Activated CD4-positive, alpha-beta memory T cell treated with anti-CD3 and anti-CD28 coated beads, Interleukin-2, amount 10 ng/mL, durations not matched to agents 7 days and 5 days (primary cell): ENCODE measurements at places on chromosomes 13 and 19. TPM values are rescaled to one million over a fixed set of nuclear protein-coding genes. Genes with fewer than 3 reads are reported as not detected.

CBLC gene
- total RNA-seq, result not detected

FREM2 gene
- not detected for total RNA-seq

FBXO27 gene
- not detected for total RNA-seq

ZNF284 gene
- 1.6 TPM for total RNA-seq

ZNF14 gene
- 8.0 TPM for total RNA-seq

GRCh38 chr19:38978326-38978689 lies 2.8 kb upstream of the FBXO17 start:
- peaks cover 29% of the 10 kb centered on the region for H3K4me1 ChIP-seq
- no peak for DNase-seq
- peaks cover 7% of the 10 kb centered on the region for H3K36me3 ChIP-seq
- H3K27me3 ChIP-seq, result peaks cover 22% of the 10 kb centered on the region
- H3K27ac ChIP-seq, result peak overlapping the region; percentile 48

DNA sequence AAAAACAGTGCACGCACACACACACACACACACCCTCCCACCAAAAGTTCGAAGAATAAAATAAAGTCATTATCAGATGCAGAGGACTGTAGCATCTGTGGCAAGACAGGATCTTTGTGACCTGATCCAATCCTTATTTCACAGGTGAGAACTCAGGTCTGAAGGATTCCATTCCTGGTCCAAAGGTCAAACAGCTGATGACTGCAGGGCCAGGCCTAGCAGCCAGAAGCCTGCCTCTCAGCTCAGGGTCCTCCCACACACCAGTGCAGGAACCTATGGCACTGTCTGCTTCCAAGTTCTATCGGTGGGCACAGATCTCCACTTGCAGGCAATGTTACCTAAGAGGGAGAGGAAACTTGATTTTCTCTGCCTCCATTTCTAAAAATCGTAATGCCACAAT lies 57.5 kb downstream of the SERP2 start:
- no peak overlapping the region for H3K4me3 ChIP-seq
- H3K27ac ChIP-seq, result no peak overlapping the region
- no peak for DNase-seq
- peaks cover 11% of the 10 kb centered on the region for H3K4me1 ChIP-seq
- no peaks in the 10 kb centered on the region for H3K36me3 ChIP-seq

DNA sequence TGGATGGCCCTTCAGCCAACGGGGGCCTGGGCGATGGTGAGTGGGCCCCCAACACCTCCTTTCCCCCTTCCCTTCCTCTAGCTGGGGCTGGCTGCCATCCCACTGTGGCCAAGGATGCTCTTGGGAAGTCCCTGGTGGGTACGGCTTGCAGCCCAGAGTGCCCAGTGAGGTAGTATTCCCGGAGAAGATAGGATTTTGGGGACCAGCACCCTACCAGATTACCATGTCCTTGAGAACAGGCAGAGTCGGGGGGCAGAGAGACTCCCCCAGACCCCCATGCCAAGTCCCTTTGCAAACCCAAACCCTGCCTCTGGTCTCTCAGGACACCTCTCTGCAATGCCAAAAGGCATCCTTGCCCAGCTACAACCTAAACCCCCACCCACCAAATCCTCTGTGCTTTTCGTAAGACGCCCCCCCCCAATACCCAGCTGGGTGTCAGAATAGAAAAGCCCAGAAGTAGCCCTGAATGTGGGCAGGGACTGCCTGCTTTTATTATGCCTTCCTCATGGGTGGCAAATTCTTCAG lies 1.7 kb downstream of the HIF3A start:
- no peak for DNase-seq
- H3K27me3 ChIP-seq, result peaks cover 22% of the 10 kb centered on the region
- H3K4me1 ChIP-seq, result no peaks in the 10 kb centered on the region
- no peak overlapping the region for H3K27ac ChIP-seq

DNA sequence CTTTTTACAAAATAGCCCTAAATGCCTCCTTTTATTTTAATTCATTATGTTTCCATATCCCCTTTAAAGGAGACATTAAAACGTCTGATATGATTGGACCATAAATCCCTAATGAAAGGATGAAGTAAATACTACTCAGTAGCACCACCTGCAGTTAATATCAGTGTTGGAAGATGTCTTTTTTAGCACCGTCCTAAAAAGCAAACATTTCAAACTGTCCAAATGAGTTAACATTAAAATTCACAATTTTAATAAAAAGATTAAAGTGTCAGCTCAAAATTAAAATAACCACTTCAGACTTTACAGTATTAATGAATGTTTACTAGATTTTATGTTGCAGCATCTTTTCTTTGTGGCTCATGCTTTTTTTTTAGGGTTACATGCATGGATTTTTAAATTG lies 12.3 kb downstream of the ZNF507 start:
- H3K27ac ChIP-seq, result no peak overlapping the region
- H3K36me3 ChIP-seq, result peaks cover 79% of the 10 kb centered on the region
- no peaks in the 10 kb centered on the region for H3K27me3 ChIP-seq
- peaks cover 22% of the 10 kb centered on the region for H3K4me1 ChIP-seq

GRCh38 chr13:83008212-83008929 lies 873.9 kb downstream of the SLITRK1 start:
- H3K4me1 ChIP-seq, result no peaks in the 10 kb centered on the region
- H3K36me3 ChIP-seq, result no peaks in the 10 kb centered on the region
- H3K27me3 ChIP-seq, result no peaks in the 10 kb centered on the region

DNA sequence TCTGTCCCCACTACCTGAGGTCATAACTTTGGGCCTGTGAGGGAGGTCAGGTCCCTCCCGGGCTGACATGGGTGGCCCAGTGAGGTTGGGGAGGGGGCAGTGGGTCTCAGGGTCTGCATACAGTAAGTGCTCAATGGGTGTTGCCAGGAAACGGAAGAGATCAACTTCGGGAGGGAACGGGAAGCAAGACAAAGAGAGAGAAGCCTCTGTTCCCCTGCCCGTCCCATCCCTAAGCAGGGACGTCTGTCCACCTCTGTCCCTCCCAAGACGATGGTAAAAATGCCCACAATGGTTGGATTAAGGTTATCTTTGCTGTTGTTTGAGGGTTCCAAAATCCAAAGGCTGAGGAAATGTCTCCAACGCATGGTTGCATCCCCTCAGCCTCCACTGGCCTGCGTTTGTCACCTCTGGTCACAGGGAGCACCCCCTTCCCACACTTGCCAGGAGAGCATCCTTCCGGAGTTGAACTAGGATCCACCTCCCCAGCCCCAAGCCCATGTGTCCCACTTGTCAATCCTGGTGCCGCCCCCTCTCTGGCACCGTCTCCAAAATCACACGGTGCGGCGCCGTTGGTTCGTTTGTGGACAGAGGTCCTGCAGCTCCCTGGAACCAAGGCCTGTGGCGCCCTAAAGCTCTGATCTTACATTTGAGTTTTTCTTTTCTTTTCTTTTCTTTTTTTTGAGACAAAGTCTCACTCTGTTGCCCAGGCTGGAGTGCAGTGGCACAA lies 774 bp upstream of the HOMER3 start:
- no peak for DNase-seq
- H3K36me3 ChIP-seq, result no peaks in the 10 kb centered on the region
- H3K27ac ChIP-seq, result no peak overlapping the region
- H3K27me3 ChIP-seq, result peaks cover 37% of the 10 kb centered on the region

GRCh38 chr13:66329988-66330451 lies 900.1 kb downstream of the PCDH9 start:
- no peaks in the 10 kb centered on the region for H3K27me3 ChIP-seq
- H3K36me3 ChIP-seq, result no peaks in the 10 kb centered on the region

DNA sequence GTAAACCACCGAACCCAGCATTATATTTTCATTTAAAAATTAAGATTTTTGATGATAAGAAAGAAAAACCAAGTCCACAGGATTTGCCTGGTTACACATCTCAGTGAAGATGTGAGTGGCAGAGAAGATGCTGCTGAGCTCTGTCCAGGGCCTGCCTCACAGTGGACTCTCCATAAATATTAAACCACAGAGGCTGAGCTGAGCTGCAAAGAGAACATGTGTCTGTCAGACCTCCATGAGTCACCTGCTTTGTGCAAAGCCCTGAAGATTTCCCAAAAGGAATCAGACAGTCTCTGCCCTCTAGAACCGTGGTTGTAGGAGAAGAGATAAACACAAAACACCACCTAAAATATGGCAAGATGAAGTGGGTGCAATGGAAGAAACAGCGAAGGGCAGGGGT lies 127.2 kb upstream of the TSC22D1 start:
- H3K4me1 ChIP-seq, result no peaks in the 10 kb centered on the region
- H3K36me3 ChIP-seq, result no peaks in the 10 kb centered on the region
- no peak overlapping the region for H3K27ac ChIP-seq
- H3K4me3 ChIP-seq, result no peak overlapping the region
- DNase-seq, result no peak

GRCh38 chr13:79861731-79862130 lies 380.8 kb downstream of the NDFIP2 start:
- no peaks in the 10 kb centered on the region for H3K4me1 ChIP-seq
- no peaks in the 10 kb centered on the region for H3K27me3 ChIP-seq
- H3K4me3 ChIP-seq, result no peak overlapping the region
- H3K27ac ChIP-seq, result no peak overlapping the region

GRCh38 chr19:6412061-6412446 lies 12.6 kb downstream of the KHSRP start:
- H3K4me1 ChIP-seq, result no peaks in the 10 kb centered on the region
- H3K4me3 ChIP-seq, result no peak overlapping the region
- H3K36me3 ChIP-seq, result peaks cover 20% of the 10 kb centered on the region
- no peaks in the 10 kb centered on the region for H3K27me3 ChIP-seq
- DNase-seq, result no peak

DNA sequence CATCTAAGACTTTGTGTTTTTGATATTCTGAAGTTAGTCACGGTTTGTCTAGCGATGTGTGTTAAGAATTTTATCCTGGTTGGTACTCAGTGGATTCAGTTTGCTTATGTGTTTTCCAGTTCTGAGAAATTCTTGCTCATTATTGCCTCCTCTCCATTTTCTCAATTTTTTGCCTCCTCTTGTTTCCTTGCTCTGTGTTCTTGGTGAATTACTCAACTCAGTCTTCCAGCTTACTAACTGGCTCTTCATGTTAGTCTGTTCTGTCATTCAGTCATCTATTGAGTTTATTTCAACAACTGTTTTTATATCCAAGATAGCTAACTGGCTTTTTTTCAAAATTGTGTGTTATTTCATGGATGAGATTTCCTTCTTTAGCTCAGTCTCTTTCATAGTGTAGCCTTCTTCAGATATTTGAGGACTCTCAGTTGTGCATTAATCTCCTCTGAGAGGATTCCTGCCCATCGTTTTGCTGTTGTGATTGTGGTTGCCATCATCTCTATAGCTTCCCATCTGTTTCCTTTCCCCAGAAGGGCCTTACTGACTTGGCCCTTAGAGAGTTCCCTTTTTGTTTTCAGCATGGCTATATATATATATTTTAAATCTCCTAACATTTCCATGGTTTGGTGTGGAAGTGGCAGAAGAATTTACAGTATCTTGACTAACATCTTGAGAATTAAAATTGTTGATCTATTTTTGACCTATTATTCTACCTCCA lies 6.2 kb downstream of the SETDB2 start:
- H3K27ac ChIP-seq, result peak overlapping the region; percentile 44
- H3K27me3 ChIP-seq, result no peaks in the 10 kb centered on the region
- DNase-seq, result no peak
- H3K36me3 ChIP-seq, result peaks cover 48% of the 10 kb centered on the region
- no peak overlapping the region for H3K4me3 ChIP-seq
- peaks cover 67% of the 10 kb centered on the region for H3K4me1 ChIP-seq

GRCh38 chr19:1250437-1251260 lies 2.3 kb downstream of the MIDN start:
- DNase-seq, result peak; percentile 56
- H3K4me3 ChIP-seq, result peak overlapping the region; percentile 96
- peak overlapping the region; percentile 93 for H3K27ac ChIP-seq
- no peaks in the 10 kb centered on the region for H3K27me3 ChIP-seq

DNA sequence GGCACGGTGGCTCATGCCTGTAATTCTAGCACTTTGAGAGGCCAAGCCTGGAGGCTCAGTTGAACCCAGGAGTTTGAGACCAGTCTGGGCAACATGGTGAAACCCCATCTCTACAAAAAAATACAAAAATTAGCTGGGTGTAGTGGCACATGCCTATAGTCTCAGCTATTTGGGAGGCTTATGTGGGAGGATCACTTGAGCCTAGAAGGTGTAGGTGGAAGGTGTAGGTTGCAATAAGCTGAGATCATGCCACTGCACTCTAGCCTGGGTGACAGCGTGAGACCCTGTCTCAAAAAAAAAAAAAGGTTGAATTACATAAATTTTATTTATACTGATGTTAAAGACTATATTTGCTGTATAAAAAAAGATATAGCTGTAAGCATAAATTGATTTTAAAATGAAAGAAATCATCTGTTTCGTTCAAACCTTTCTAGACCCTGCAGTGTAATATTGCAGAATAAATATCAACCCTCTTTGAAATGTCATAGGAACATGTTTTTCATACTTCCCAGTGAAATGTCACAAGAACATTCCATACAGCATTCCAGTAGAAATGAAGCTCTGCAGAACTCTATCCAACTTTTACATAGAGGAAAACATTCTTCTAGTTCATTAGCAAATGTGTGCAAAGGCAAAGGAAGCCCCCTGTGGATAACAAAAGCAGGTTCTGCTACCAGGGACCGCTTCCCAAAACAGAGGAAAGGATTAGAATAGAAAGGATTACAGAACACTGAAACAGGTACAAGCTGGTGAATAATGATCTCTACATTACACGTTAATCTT lies 76.0 kb downstream of the CAB39L start:
- DNase-seq, result no peak
- H3K27ac ChIP-seq, result no peak overlapping the region
- H3K4me3 ChIP-seq, result no peak overlapping the region
- H3K27me3 ChIP-seq, result no peaks in the 10 kb centered on the region
- no peaks in the 10 kb centered on the region for H3K4me1 ChIP-seq
- H3K36me3 ChIP-seq, result no peaks in the 10 kb centered on the region

GRCh38 chr13:50685491-50685890 lies 158.0 kb downstream of the DLEU7 start:
- H3K27me3 ChIP-seq, result peaks cover 9% of the 10 kb centered on the region
- no peak overlapping the region for H3K27ac ChIP-seq

GRCh38 chr13:25771202-25771601 lies 280.6 kb downstream of the SHISA2 start:
- H3K4me1 ChIP-seq, result peaks cover 4% of the 10 kb centered on the region
- H3K27me3 ChIP-seq, result no peaks in the 10 kb centered on the region
- no peaks in the 10 kb centered on the region for H3K36me3 ChIP-seq
- no peak overlapping the region for H3K27ac ChIP-seq
- no peak for DNase-seq

GRCh38 chr19:39099341-39099740 lies 15.2 kb downstream of the ACP7 start:
- H3K27ac ChIP-seq, result no peak overlapping the region
- H3K4me3 ChIP-seq, result no peak overlapping the region
- peaks cover 24% of the 10 kb centered on the region for H3K27me3 ChIP-seq
- no peak for DNase-seq
- no peaks in the 10 kb centered on the region for H3K4me1 ChIP-seq

- no peaks in the 10 kb centered on the region for H3K27me3 ChIP-seq
- H3K4me1 ChIP-seq, result no peaks in the 10 kb centered on the region
- H3K36me3 ChIP-seq, result no peaks in the 10 kb centered on the region
- DNase-seq, result no peak
Measured at GRCh38 chr13:34372581-34372980, 554.6 kb downstream of the RFC3 start.
